ENCODE measurements at places on chromosomes 2 and 18. TPM values are rescaled to one million over a fixed set of nuclear protein-coding genes. Genes with fewer than 3 reads are reported as not detected.

GRCh38 chr2:166891727-166892126 lies 3.4 kb downstream of the XIRP2 start:
- DNase-seq: no peak

- DNase-seq: no peak
These were observed 63.3 kb downstream of the NEB start for GRCh38 chr2:151670846-151671597.

DNA sequence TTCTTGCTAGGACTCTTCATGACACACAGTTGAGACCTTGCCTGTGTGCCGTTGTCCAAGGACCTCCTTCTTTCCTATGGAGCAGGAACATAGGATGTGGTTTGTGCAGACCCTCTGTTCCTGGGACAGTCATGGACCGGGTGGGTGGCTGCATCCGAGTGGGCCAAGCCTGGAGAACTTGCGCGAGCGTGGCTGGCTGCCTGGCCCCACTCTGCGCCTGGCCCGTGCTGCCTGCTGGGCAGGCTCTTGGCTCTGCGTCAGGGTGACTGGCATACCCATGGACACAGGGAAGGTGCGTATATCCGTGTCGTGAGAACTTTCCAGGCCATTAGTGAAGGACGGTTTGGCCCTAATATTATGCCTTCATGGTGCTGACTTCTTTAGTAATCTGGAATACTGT lies 68.2 kb downstream of the DCDC2C start:
- no peak for DNase-seq

GRCh38 chr2:19185086-19185485 lies 173.3 kb downstream of the OSR1 start:
- no peak for DNase-seq

GRCh38 chr2:134366359-134366758 lies 112.5 kb downstream of the MGAT5 start:
- no peak for DNase-seq

DNA sequence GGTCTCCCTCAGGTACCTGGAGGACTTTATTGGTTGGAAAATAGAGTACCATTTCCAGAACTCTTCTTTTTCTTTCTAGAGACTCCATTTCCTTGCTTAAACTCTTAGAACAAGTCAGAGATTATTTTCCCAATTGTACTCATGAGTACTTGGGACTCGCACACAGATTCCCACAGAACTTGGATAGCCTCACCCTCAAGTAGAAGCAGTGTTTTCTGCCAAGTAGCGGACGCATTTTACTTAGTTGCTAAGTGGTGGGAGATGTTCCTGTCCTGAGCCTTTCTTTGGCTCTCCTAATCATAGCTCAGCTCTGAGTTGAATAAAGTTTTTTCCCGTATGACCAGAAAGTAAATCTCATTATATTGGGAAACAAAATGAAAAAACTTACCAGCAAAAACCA lies 17.2 kb downstream of the SLC30A3 start:
- no peak for DNase-seq

DNA sequence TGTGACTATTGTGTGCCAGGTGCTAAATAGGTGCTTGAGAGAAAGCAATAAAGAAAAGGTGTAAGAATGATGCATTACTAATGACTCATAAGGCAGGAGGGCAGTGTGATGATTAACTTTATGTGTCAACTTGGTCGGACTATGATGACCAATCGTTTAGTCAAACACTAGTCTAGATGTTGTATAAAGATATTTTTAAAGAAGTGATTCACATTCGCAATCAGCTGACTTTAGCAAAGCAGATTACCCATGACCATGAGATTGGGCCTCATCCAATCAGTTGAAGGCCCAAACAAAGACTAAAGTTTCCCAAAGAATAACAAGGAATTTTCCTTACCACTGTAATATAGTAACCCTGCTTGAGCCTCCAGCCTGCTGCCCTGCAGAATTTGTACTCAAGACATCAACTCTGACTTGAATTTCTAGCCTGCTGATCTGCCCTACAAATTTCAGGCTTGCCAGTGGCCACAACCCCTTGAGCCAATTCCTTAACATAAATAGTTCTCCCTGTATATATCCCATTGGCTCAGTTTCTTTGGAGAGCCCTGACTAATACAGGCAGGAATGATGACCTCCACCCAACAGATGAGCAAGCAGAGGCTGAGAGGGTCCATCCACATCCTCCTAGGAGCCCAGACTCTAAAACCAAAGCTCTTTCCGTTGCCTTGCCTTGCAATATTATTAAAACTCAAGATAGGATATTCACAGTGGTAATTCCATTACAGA lies 132.6 kb downstream of the ACTR3 start:
- no peak for DNase-seq

GRCh38 chr2:151638191-151638933 lies 95.9 kb downstream of the NEB start:
- no peak for DNase-seq

DNA sequence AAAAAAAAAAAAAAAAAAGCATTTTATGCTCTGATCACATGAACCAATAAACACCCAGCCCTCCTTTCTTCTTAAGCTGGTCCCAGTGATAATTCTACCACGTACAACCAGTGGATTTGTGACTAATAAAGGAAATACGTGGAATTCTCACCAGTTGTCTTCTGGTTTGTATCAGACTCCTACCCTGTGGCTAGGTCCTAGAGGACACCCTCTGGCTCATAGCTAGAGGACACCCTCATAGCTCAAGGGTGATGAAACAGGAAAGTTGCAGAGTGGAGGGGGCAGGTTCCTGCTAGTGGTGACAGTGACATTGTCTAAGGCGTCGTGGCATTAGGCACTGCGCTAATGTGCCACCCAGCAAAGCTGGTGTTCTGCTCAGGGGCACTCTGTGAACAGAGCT lies 167.8 kb downstream of the BCL11A start:
- DNase-seq: no peak

- DNase-seq: no peak
These were observed 63.5 kb upstream of the FZD7 start for GRCh38 chr2:201969938-201970785.

DNA sequence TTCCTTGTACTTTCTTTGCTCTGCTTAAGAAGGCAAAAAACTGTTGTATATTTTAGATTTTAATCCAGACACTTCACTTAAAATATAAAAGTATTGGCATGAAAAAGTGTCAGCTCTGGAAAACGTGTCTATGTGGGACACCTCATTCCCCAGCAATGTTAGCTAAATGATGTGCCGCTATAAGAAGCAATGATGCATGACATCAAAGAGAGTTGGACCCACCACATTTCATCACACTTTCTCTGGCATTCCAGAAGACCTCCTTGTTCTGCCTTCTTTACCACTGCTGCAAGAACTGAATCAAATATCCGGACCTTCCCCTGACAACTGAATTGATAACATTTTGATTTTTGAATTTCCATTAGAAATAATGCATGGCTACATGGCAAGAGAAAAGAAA lies 242.4 kb upstream of the TANK start:
- DNase-seq: no peak

- DNase-seq: no peak
These were observed 723 bp upstream of the SLC30A3 start for GRCh38 chr2:27263287-27264252.

DNA sequence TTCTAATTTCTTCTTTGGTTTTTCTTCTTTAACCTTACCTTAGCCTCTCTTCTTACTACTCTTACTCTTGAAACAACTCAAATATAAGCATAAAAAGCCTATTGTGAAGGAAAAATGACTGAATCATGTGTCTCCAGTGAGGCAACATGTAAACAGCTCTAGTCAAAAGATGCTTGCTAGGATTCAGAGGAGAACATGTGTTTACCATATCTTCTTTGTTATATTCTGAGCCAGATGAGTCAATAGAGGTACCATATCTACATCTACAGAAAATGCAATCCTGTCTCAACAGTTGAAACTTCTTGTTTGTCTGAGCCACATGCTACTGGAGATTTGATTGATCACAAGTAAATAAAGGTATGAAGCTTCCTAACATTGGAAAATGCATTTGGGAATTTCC lies 15.9 kb upstream of the FIGN start:
- no peak for DNase-seq

DNA sequence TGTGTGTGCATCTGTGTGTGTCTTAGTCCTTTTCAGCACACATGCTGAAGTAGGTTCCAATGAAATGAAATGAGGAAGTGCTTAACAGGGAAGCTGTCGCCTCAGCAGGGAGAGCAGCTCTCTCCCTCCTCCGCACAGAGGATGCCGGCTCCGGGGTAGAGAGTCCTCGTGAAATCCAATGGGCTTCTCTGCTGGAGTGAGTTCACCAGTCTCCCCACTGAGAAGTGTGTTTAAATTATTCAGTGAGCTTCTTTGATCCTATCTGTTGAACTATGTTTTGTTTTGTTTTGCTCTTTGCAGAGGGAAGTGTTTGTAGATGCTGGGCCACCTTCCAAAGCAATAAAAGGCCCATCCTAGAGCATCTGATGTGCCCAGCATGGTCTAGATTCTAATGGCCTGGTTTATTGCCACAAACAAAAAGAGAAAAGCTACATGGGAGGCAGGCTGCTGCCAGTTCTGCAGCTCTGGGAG lies 6.7 kb downstream of the PPP1R7 start:
- DNase-seq: no peak

- no peak for DNase-seq
These were observed 526.9 kb upstream of the ID2 start for GRCh38 chr2:8154936-8155335.

GRCh38 chr18:78115896-78116561 lies 863.6 kb upstream of the SALL3 start:
- no peak for DNase-seq

GRCh38 chr2:96838345-96839292 lies 5.2 kb downstream of the ANKRD23 start:
- no peak for DNase-seq

DNA sequence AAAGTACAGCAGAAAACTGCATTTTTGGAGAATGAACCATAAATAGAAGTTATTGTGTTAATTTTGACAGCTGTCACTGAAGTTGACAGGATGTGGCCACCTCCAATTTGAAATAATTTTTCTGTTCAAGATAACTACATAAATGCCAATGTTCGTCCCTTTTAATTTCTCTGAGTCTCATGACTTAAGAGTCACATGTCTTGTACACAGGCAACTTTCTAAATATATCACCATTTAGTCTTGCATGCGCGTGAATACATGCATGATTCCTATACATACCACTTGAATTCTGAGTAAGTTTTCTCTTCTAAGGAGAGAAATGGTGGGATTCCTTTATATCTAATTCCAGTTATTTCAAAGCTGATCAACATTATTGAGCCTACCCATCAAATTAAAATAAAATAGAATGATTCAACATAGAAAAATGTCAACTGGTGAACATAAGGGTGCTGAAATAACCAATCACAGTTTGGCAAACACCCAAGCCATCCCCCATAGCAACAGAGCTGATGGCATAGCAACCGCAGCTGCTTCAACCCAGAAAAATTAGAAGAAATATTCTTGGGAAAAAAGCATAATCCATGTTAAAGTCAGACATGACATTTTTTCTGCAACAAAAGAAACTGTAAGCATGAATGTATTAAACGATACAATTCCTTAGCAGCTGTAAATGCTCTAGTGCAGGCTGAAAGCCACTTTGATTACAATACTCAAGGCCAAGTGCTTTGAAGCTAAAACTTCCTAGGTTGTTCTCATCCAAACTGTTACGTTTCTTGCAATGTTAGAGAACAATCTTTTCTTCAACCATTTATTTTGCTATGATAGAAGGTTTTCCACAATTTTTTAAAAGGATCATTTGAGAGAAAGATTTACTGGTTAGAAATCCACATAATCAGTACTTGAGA lies 282.7 kb downstream of the DLGAP1 start:
- no peak for DNase-seq

- no peak for DNase-seq
These were observed 7.6 kb downstream of the BCL2 start for GRCh38 chr18:63312019-63312409.

DNA sequence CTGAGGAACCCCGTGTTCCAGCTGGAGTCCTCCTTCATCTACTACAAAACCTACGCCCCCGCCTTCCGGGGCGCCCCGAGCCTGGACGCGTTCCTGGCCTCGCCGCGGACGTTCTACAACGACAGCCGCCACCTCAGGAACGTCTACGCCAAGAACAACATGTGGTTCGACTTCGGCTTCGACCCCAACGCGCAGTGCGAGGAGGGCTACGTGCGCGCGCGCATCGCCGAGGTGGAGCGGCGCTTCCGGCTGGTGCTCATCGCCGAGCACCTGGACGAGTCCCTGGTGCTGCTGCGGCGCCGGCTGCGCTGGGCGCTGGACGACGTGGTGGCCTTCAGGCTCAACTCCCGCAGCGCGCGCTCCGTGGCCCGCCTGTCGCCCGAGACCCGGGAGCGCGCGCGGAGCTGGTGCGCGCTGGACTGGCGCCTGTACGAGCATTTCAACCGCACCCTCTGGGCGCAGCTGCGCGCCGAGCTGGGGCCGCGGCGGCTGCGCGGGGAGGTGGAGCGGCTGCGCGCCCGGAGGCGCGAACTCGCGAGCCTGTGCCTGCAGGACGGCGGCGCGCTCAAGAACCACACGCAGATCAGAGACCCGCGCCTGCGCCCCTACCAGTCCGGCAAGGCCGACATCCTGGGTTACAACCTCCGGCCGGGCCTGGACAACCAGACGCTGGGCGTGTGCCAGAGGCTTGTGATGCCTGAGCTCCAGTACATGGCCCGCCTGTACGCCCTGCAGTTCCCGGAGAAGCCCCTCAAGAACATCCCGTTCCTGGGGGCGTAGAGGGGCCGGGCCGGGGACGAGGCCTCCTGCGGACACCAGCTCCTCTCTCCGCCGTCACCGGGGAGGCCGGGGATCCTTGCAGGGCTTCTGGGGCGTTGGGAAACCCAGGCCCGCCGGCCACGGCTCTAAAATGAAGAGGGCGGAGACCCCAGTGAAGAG lies 5.3 kb upstream of the NEU4 start:
- DNase-seq: no peak

DNA sequence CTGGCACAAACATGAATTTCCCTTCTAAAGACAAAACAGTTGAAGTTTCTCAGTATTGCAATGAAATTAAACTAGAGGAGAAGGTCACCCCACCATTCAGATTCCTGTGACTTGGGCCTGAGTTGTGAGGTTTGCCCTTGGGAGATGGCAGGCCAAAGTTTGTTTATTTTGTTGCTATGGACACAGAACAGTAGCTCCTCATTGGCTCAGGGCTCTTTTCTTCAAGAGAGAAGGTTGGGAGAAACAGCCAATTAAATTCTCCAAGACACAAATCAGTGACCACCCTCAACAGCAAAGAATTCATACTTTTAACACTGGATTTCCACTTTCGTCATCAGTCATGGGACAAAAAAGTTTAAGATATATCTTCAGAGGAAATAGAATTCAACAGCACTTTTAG lies at the start of gene FLACC1:
Gene FLACC1 (minus strand): TSS at position 125 of the 400 bp plus-strand sequence. CDS start 5,941 bp downstream, outside the sequence.
- no peak for DNase-seq

- DNase-seq: no peak
These were observed 30.9 kb downstream of the OSBPL6 start for GRCh38 chr2:178225006-178225805.

SMC6 gene
- total RNA-seq: 23.3 TPM

MREG gene
- total RNA-seq: 19.7 TPM

REG1B gene
- not detected for total RNA-seq

SLC35G4 gene
- total RNA-seq: not detected

KRTCAP3 gene
- 1.6 TPM for total RNA-seq

MRO gene
- total RNA-seq: 1.4 TPM

TEKT4 gene
- total RNA-seq: 0.05 TPM

EIF2AK3 gene
- 13.3 TPM for total RNA-seq

C1GALT1C1L gene
- total RNA-seq: 0.24 TPM

ARPC2 gene
- 368 TPM for total RNA-seq

ALLC gene
- 0.05 TPM for total RNA-seq

MYL1 gene
- 6.6 TPM for total RNA-seq

SERPINB13 gene
- total RNA-seq: 0.99 TPM
